Stimulated activated CD4-positive, alpha-beta T cell treated with anti-CD3 and anti-CD28 coated beads, Interleukin-1b, Interleukin-23, amount 100 ng/mL, for 1 hour (primary cell): ENCODE measurements at places on chromosomes 5 and 9.

DNA sequence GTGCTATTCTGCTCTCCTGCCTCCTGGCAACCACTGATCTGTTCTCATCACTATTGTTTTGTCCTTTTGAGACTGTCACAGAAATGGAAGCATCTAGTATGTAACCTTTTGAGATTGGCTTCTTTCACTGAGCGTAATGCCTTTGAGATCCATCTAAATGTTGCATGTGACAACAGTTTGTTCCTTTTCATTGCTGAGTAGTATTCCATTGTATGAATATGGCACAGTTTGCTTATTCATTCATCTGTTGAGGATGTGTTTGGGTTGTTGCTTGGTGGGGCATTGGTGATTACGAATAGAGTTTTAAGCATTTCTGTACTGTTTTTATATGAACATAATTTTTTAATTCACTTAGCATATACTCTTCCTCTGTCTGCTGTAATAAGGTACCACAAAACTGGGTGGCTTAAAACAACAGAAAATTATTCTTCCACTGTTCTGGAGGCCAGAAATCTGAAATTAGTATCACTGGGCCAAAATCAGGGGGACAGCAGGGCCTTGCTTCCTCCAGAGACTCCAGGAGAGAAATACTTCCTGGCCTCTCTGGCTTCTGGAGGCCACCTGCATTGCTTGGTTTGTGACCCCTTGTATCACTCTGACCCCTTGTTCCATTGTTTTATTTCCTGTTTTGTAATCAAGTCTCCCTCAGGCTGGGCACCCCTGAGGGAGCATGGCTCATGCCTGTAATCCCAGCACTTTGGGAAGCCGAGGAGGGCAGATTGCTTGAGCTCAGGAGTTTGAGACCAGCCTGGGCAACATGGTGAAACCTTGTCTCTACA is 53.0 kb downstream of the EXOSC2 start:
- DNase-seq, result no peak

GRCh38 chr9:109036744-109037680 is 23.7 kb upstream of the CTNNAL1 start:
- DNase-seq, result no peak

DNA sequence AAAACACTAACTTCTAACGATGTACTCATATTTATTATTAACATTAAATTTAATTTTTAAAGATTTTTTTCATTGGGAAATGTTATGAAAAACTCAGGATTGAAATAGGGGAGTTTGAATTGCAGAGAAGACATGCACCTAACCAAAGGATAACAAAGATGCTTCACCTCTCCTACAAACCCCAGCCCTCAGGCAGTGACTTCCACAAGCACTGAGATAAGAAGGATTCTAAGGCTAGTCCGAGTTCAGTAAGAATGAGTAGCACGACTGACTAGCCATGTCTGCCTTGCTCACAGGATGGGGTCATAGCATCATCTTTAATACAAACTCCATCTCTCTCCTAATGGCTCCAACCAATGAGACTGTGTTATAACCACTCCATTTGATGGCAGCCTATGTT is 7.1 kb upstream of the OR5C1 start:
- DNase-seq, result no peak

DNA sequence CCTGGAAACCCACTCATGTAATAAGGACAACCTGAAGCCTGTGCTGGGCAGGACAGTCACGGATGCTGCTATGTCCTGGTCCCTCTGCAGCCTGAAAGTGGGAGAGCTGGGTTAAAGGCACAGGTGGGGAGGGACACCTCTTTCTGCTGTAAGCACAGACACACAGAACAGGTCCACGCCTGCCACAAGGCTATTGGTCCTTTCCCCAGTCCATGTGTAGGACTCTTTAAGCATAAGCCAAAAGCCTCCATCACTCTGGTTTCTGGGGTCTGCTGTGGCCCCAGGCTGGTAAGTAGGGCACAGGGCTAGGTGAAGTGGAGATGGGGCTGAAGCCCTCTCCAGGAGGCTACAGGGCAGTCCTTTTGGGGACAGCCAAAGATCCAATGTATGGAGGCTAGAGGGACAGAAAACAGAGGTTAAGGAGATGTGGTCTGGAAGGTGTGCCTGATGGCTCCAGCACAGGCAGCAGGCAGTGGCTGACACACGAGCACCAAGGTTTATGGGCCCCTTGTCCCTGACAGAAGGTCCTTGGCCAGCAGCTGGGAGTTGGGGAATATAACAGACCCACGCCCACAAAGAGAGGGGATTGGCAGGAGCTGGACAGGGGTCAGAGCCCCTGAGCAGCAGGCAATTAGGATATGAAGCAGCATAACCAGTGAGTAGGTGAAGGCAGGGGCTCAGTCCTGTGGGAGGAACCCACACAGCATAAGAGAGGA is 203.6 kb upstream of the MVB12B start:
- no peak for DNase-seq

DNA sequence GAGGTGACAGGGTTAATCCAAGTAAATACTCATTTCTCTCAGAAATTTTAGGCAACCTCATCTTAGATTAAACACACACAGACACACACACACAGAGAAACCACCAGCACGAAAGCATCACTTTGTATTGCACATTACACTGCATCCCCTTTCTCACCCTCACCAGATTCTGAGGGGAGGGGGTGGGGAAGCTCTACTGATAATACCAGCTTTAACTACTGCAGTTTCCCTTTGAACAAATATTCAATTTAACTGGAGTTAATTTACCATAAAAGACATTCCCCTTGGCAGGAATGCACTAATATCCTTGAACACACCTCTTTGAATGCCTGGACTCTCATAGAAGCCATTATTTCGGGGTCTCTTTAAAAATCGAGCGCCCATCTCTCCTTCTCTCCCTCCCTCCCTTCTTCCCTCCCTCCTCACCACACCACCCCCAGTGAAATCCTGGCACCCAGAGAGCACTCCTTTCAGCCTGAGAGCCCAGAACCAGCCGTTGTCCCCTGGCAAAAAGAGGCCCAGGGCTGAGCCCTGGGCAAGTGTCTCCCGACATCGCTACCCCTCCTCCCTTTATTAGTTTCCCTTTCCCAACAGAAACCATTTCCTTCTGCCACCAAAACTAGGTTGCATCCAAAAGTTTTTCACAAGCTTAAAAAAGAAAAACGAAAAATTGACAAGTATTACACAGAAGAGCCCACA is 2.8 kb upstream of the NFIB start:
- no peak for DNase-seq

- no peak for DNase-seq
Measured at GRCh38 chr5:71844862-71845261, 125.8 kb downstream of the CARTPT start.

GRCh38 chr5:73836607-73837006 is 210.6 kb downstream of the ARHGEF28 start:
- no peak for DNase-seq

DNA sequence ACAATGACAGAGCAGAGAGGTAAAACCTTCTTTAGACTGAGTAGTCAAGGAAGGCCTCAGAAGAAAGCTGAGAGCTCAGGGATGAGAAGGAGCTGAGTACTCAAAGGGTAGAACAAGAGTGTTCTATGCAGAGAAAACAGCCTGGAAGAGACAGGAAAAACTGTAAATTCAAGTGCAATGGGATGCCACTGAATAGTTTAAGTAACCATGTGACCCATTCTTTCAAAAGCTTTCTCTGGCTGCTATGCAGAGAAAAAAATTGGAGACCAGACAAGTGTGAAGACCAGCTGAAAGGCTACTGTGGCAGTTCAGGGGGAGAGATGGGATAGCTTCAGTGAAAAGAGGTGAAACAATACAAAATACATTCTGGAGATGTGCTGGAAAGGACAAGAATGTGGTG is 61.3 kb upstream of the RNF38 start:
- DNase-seq, result no peak

DNA sequence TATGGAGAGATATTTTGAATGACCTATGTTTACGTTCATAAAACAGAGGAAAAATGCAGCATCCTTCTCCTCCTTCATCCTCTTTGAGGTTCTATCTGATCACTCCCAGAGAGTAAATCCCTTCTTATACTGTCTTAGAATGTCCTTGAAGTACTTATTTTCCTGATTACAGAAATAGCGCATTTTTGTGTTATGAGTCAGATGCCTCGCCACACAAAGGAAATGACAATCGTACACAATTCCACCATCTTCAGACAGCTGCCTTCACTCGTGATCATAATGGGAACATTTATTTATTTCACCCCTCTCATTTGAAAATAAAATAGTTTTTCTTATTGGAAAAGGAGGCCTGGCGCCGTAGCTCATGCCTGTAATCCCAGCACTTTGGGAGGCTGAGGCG is 2.4 kb upstream of the GLT6D1 start:
- no peak for DNase-seq

GRCh38 chr5:145829708-145830361 is 5.3 kb downstream of the PRELID2 start:
- no peak for DNase-seq

- no peak for DNase-seq
Measured at GRCh38 chr9:120397453-120397852, 182.5 kb downstream of the CDK5RAP2 start.
